Fibroblast of the aortic adventitia (primary cell): ENCODE measurements at places on chromosomes 6 and 20. TPM values are rescaled to one million over a fixed set of nuclear protein-coding genes. Genes with fewer than 3 reads are reported as not detected.
A peak's percentile ranks its signal among the peaks of the same experiment; 100 is the strongest.

- DNase-seq: peak; percentile 99
Measured at GRCh38 chr6:45697605-45698004, 318.1 kb downstream of the CLIC5 start.

DNA sequence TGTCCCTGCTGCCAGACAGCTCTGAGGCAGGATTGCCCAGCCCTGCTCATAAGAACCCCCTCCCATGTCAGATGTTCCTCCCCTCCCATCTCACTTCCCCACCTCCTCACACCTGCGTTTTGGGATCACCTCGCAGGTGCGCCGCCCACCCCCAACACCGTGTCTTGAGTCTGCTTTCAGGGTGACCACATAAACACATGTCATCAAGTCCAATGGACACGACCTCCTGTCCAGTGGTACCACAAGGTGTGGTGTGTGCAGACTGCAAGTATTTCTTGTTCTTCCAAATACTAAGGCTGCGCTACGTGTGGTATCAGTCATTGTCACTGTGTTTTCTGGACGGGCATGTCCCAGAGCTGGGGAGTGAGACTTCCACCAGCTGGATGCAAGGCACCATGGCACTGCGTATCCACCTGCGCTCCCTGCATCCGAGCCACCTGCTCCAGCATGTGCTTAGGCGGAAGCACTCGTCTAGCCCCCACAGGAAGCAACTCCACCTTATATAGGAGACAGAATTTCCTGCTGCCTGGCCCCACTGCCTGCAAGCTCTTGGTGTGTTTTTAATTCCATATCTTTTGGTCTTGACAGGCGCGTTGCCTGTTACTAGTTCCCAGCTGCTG, 119.7 kb upstream of the NXT1 start:
- no peak for DNase-seq

The GSTA2 gene
- not detected in 2 replicates for total RNA-seq

- DNase-seq: peak; percentile 83
Measured at GRCh38 chr20:48657426-48658197, 170.2 kb downstream of the PREX1 start.

- DNase-seq: no peak
Measured at GRCh38 chr6:93183531-93183972, 235.8 kb downstream of the EPHA7 start.

- DNase-seq: peak; percentile 67
Measured at GRCh38 chr20:7667194-7667593, 273.1 kb downstream of the HAO1 start.

The LAMA4 gene
- 306 and 904 TPM in 2 replicates for total RNA-seq

The B3GAT2 gene
- total RNA-seq: not detected in 2 replicates

The FOXS1 gene
- 2.3 TPM in 1 of 2 replicates, not detected in the other for total RNA-seq
